Vein endothelial cell (primary cell): ENCODE measurements at places on chromosomes 13 and 19. TPM values are rescaled to one million over a fixed set of nuclear protein-coding genes. Genes with fewer than 3 reads are reported as not detected.

The ZNF208 gene
- total RNA-seq = 0.19 TPM in 1 of 2 replicates, not detected in the other

The PCDH8 gene
- total RNA-seq = not detected in 2 replicates

The DACH1 gene
- 1.6 and 7.2 TPM in 2 replicates for total RNA-seq

The ZNF534 gene
- not detected in 2 replicates for total RNA-seq

The SMIM44 gene
- total RNA-seq = not detected in 2 replicates

The TMEM238 gene
- 0.33 TPM in 1 of 2 replicates, not detected in the other for total RNA-seq

The C5AR1 gene
- not detected in 2 replicates for total RNA-seq

The FXYD3 gene
- not detected in 2 replicates for total RNA-seq

The ZNF586 gene
- total RNA-seq = 15.0 and 17.6 TPM in 2 replicates
